ENCODE measurements at places on chromosomes 5 and 9.

DNA sequence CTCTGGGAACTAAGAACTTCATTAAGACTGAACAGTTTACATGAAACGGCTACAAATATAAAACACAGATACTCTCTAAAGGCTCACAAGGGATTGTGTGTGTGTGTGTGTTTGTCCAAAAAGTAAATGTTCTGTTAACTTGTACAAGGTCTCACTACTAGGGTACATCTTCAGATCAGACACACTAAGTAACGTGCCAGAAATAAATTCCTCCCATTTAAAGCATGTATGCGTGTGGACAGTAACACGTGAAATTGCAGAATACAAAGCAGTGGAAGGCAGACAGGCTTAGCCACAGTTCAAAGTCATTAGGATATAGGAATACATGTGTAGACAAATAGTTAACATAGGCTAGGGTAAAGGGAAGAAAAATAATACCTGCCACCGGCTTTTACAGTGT is 1.8 kb downstream of the BNC2 start:
- no peak for DNase-seq

DNA sequence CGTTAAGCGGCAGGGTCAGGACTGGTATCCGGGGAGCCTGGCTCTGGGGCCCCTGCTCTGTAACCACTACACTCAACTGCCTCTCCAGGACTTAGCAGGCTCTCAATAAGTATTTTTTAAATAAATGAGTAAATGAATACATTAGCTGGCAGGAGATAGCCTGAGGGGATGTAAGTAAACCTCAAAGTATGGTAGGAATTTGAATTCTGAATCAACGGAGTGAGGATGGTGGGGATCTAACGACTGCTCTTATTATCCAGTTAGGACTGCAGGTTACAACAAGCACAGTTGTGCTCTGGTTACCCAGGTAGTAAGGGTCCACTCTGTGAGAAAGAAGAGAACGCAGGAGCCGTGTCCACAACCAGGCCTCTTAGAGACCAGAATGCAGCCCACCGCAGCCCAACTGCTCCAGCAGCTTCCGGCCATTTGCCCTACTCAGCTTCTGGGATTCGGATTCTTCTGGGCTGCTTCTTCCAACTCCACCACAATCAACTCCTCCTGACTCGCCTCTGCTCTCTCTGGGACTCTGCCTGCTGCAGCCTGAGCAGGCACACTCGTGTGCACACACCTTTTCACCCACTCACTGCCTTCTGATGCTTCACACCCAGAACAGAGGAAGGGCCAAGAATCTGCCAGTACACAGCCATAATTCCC is 52.6 kb downstream of the MED27 start:
- DNase-seq, result peak; percentile 77

- DNase-seq, result no peak
These were observed 28.8 kb upstream of the PCDHB1 start for GRCh38 chr5:141022384-141022783.

- DNase-seq, result no peak
These were observed 6.7 kb downstream of the TMEM8B start for GRCh38 chr9:35835766-35836165.

- DNase-seq, result peak; percentile 50
These were observed 76.3 kb upstream of the PCA3 start for GRCh38 chr9:76687861-76688391.

Measured in fibroblast of skin of right quadriceps (primary cell).